ENCODE measurements at places on chromosomes 11 and 22. TPM values are rescaled to one million over a fixed set of nuclear protein-coding genes. Genes with fewer than 3 reads are reported as not detected.

Gene RIN1
- 8.2 TPM for total RNA-seq

DNA sequence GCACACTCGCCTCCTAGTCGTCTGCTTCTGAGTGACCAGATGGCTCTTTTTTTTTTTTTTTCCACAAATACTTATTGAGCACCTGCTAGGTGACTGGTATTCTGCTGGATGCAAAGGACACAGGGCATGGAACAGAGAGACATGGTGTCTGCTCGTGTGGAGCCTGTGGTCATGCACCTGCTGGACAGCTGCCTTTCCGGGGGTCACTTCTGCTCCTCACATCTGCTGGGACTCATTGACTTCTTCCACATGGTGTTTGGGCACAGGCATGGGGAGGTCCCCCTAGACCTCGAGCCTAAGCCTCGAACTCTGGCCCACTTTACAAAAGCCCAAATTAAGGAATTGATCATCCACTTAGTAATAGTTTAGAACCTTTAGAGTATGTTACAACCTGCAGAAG lies 39.5 kb upstream of the EMID1 start:
- DNase-seq = no peak

- no peak for DNase-seq
Observed at GRCh38 chr11:66986178-66986545, 11.1 kb downstream of the C11orf86 start.

- no peak for DNase-seq
Observed at GRCh38 chr11:99979042-99979441, 708.0 kb upstream of the ARHGAP42 start.

GRCh38 chr11:18769802-18770456 lies 21.7 kb downstream of the PTPN5 start:
- no peak for DNase-seq

DNA sequence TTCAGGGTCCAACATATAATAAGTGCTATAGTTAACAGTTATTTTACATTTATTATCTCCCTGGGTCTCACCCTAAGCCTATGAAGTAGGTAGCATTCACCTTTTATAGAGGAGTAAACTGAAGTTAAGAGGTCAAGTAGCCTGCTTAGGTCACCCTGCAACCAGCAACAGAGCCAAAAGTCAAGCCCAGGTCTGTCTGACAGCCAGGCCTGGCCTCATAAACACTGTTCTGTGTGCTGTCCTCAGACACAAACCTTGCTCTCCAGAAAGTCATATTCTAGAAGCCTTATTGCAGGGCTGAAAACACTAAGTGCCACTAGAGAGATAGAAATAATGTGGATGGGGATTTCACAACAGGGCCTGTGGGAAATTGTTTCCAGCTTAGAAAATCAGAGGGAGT lies 59.3 kb downstream of the BDNF start:
- no peak for DNase-seq

Measured in Peyer's patch (tissue), 4 donors.